ENCODE measurements at places on chromosomes 1 and 21. TPM values are rescaled to one million over a fixed set of nuclear protein-coding genes. Genes with fewer than 3 reads are reported as not detected.

Gene SELENBP1
- polyA plus RNA-seq: 40.6 TPM

Gene GJA4
- 175 TPM for polyA plus RNA-seq

Gene ZBTB8A
- polyA plus RNA-seq: 2.9 TPM

Gene TMPRSS3
- not detected for polyA plus RNA-seq

Gene SPRR2B
- polyA plus RNA-seq: not detected

Gene NOL9
- polyA plus RNA-seq: 14.1 TPM

Gene SERTAD4
- polyA plus RNA-seq: 3.5 TPM

Gene PRRX1
- polyA plus RNA-seq: not detected

Gene NPHP4
- polyA plus RNA-seq: 4.4 TPM

Gene CFAP141
- not detected for polyA plus RNA-seq

Gene C1orf53
- 6.5 TPM for polyA plus RNA-seq

Gene EDARADD
- not detected for polyA plus RNA-seq

Gene TMEM82
- not detected for polyA plus RNA-seq

Gene PPIAL4G
- not detected for polyA plus RNA-seq

Gene AUNIP
- 1.8 TPM for polyA plus RNA-seq

Gene NFYC
- polyA plus RNA-seq: 81.7 TPM

Gene TSPAN2
- polyA plus RNA-seq: 1.5 TPM

Gene CELA2B
- polyA plus RNA-seq: not detected

Gene TBX19
- 3.0 TPM for polyA plus RNA-seq

Gene RGS5
- polyA plus RNA-seq: 233 TPM

Gene MYBPH
- not detected for polyA plus RNA-seq

Gene IRF6
- 65.0 TPM for polyA plus RNA-seq

Gene KRTAP19-1
- not detected for polyA plus RNA-seq

Gene PLPP3
- 11.3 TPM for polyA plus RNA-seq

Gene ZSCAN20
- 1.0 TPM for polyA plus RNA-seq

Gene RASSF5
- polyA plus RNA-seq: 0.23 TPM

Gene SHISA4
- 78.2 TPM for polyA plus RNA-seq

Gene TIE1
- polyA plus RNA-seq: 629 TPM

Gene C1orf87
- polyA plus RNA-seq: not detected

Gene CBR1
- polyA plus RNA-seq: 164 TPM

Gene AMY1C
- polyA plus RNA-seq: not detected

Gene WLS
- 122 TPM for polyA plus RNA-seq

Gene LIPI
- polyA plus RNA-seq: not detected

Gene FLVCR1
- polyA plus RNA-seq: 3.2 TPM

Gene FYB2
- not detected for polyA plus RNA-seq

Gene KRTAP19-3
- not detected for polyA plus RNA-seq

Gene HCRTR1
- polyA plus RNA-seq: 1.5 TPM

Gene SRSF10
- 81.2 TPM for polyA plus RNA-seq

Gene RGS8
- polyA plus RNA-seq: not detected

All from endothelial cell of umbilical vein (primary cell).